ENCODE measurements at places on chromosomes 3 and 15.
A peak's percentile ranks its signal among the peaks of the same experiment; 100 is the strongest.

- DNase-seq = no peak
Measured at GRCh38 chr3:124256156-124256555, 264.2 kb upstream of the ROPN1 start.

- no peak for DNase-seq
Measured at GRCh38 chr3:183148056-183148455, 14.5 kb downstream of the LAMP3 start.

GRCh38 chr3:32797776-32798175 is 20.0 kb upstream of the TRIM71 start:
- no peak for DNase-seq

DNA sequence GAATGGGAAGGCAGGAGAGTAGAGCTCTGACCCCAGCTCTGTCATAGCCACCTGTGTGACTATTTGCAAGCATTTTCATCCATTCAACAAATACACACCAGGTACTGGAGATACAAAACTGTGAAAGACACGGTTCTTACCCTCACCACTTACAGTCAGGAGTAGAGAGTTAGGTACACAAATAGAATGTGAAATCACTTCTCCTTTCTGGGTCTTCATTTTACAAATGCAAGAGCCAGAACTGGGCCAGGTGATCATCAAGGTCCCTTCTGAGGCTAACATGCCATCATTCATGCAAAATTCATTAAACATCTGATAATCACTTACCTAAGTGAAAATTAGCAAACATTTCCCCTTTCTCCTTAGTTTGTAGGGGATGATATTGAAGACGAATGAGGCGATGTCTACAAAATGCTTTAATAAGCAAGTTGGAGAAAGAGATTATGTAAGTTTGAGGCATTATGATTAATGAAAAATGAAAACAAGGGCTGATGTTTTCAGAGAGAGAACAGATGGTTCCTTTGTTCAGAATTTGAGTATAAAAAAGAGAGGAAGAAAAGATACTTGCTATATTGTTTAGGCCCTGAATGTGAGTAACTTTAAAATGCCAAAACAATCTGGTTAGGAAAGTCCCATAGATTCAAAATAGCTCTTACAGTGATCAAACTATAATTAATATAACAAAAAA is 88.6 kb downstream of the LPP start:
- DNase-seq = peak; percentile 19

DNA sequence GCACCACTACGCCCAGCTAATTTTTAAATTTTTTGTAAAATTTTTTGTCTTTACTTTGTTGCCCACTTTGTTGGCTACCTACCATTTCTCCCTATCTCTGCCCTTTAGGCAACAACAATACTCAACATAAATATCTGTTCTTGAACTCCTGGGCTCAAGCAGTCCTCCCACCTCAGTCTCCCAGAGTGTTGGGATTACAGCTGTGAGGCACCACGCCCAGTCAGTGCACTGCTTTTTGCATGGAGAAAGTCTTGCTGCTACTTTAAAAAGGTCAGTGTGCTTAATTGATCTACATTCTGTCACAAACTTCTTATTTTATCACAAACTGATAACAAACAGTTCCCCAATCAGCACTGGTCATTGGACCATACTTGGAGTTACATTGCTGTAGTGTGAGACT is 8.0 kb downstream of the USP8 start:
- DNase-seq = no peak

DNA sequence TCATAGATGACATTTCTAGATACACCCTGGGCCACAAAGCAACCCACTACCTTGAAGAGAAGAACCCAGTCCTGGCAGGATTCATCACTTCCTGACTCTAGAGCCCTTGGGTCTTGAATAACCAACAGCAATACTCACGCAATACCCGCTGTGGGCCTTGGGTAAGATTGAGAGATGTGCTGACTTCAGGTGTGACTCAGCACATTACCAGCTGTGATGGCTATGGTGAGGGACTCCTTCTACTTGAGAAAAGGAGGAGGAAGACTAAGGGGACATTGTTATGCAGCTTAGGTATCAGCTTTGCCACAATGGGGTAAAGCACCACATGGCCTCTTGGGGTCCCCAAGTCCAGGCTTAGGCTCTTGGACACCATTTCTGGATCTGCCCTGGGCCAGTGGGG is 14.9 kb downstream of the C3orf33 start:
- peak; percentile 27 for DNase-seq

- DNase-seq = no peak
Measured at GRCh38 chr15:74182131-74182530, 8.6 kb downstream of the ISLR start.

- DNase-seq = no peak
Measured at GRCh38 chr3:139201446-139202225, 142.2 kb upstream of the MRPS22 start.

DNA sequence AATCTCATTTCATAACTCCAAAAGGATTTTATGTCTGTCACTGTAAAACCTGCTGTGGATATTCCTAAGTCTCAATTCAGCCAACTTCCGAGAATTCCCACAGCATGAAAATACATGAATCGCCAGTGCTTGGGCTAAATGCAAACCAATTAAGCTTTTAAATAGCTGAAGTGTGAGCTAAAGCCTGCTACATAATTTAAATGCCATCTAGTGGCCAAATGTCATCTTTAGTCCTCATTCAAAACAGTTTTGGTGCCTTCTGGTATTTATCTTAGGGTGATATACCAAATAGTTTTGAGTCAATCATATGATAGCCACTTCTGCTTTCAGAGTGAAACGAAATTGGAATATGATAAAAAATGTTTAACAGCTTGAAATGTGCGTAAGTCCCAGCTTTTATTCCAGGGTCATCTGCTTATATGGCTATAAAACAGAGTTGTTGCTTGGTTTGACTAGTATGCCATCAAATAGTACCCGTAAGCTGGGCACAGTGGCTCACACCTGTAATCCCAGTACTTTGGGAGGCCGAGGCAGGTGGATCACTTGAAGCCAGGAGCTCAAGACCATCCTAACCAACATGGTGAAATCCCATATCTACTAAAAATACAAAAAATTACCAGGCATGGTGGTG is 41.8 kb upstream of the CCNL1 start:
- peak; percentile 45 for DNase-seq

DNA sequence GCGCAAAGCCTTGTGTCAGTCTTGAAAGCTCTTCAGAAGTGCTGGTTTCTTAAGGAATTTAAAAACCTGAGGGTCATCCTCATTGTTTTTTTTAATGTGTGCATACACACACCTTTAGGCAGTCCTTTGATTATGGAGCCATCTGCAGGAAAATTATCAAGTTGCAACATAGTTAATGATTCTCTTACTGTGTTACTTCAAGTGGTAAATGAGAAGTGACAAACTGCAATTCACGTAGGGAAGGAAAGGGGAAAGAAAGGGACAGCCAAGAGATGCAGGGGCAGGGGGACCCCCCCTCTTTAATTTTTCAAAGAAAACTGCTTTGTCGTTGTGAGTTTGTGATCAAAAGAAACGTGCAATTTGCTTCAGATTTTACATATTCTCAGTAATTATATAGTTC is 162.4 kb upstream of the CGNL1 start:
- DNase-seq = peak; percentile 49

GRCh38 chr3:148992027-148992634 is 791 bp downstream of the GYG1 start:
- peak; percentile 49 for DNase-seq

GRCh38 chr3:51340013-51340829 is 44.9 kb upstream of the MANF start:
- DNase-seq = no peak

DNA sequence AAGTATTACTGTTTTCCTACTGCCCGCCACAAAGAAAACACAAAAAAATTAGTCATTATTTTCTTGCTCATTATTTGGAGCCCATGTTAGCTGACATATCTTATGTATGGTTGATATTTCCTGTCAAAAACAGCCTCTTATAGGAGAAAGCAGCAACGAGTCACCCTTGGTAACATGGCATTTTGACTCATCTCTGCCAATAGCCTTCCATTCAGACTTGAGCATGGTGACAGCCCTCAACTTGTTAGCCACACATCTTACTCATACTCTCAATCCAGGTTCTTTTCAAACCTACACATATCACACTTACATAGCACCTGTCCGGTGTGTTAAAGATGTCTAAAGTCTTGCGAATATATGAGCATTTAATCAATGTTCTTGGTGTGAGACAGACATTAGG is 109.4 kb upstream of the SAMMSON start:
- peak; percentile 31 for DNase-seq

DNA sequence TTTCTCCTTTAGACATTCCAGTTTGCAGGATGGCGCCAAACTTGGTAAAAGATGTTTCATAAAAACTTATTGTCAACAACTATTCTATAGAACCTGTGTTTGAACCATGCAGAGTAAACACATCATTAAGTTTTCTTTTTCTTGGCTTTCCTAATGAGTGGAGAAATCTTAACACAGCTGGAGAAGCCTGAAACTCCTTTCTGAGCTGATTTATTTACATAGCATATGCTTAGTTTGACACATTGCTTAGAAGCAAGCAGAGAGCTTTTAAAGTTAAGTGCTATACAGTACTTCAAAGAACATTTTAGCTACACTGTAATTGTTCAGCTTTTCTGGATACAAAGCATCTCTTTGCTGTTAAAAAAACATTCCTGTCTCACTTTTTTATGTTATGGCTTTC is 61.0 kb upstream of the PAQR5 start:
- no peak for DNase-seq

- no peak for DNase-seq
Measured at GRCh38 chr3:24120434-24120833, 175.3 kb downstream of the NR1D2 start.

DNA sequence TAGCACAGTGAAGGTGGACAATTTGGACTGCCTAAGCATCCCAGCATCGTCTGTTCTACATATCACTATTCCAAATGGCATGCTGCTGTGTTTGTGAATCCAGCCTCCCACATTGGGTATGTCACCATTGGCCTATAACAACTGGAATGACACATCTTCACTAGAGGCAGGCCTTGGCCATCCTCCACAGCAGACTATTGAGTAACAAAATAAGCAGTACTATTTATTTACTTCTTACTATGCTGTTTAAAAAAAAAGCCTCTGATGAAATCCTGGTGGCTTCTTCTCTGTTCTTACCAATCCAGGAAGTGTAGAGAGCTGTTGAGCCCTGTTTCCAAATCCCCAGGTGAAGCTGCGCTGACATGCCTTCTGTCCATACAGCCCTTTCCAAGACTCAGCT is 30.6 kb upstream of the CERS3 start:
- peak; percentile 62 for DNase-seq

DNA sequence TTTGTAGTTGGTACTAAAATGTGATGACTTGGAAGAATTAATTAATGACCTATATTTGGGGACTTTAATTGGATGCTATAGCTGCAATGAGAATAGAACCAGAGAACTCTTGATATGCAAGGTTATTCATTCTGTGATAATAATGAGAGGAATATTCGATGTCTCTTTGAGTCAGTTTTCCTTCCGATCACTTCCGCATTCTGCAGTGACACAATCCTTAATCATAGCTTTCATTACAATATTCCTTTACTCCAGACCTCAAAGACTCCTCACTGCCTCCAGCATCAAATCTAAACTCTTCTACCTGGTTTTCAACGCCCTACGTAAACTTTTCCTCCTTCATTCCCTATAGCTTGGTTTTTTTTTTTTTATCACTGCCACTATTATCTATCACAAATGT is 21.6 kb downstream of the B3GNT5 start:
- DNase-seq = peak; percentile 44

DNA sequence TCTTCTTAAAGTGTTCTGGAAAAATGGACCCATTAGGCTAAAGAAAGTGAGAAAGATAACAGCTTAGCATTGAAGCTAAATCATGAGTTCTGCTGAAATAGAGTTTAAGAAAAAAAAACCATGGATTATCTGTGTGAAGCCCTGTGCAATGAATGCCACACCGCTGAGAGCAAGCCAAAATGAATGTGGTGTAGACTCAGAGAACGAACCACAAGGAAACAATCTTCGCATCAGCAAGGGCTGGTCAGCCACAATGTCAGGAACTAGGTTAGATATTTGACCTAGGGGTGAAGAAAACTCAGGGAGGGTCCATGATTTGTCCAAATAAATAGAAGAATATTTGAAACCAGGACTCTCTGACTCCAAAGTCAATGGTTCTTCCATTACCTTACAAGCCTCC is 91.4 kb upstream of the MEX3B start:
- DNase-seq = no peak

DNA sequence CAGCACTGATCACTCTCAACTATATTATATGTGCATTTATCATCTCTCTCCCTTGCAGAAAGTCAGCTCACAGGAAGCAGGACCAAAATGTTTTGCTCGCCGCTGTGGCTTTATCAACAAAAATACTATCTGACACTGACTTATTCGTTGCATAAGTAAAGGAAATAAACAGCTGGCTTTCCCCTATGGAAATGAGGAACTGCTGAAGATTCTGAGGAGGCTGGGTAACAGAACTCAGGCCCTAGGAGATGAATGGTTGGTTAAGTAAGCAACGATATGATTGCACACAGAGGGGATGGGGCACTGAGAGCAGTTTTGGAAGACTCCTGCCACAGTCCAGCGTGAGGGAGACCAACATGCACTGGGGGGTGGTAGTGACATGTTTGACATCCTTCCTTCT is 181.1 kb downstream of the STT3B start:
- peak; percentile 62 for DNase-seq

DNA sequence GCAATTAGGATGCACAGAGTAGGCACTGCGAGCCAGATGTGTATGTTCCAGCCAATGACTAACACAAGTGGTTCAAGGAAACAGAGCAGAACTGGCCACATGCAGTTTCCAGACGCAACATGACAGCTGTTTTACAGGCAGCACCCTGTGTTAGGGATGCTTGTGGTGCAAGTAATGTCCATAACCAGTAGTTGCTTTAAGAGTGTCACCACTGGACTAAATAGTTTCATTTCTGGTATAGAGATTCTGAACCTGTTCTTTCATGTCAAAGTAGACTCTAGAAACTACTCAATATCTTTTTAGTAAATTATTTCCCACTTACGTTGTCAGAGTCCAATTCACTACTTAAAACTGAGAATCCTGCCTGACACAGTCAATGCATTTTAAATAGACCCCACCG is 14.5 kb upstream of the LPP start:
- DNase-seq = no peak

GRCh38 chr3:53457068-53457467 is 37.3 kb upstream of the CACNA1D start:
- DNase-seq = no peak

DNA sequence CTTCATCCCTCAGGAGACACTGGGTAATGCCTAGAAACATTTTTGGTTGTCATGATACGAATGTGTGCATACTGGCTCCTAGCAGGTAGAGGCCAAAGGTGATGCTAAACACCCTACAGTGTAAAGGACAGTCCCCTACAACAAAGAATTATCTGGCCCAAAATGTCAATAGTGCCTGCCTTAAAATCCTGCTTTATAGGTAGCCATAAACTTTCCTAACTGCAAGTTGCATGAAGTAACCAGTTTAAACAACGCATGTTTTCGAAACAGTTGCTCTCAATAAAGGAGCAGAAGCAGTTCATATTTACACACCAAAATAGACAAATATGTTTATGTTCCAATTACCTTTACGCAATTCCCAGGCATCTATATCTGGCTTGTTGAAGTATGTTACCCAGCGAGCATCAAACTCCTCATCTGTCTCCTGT is 9.1 kb downstream of the COX5A start:
- no peak for DNase-seq

GRCh38 chr3:156764751-156765150 is 61.4 kb upstream of the LEKR1 start:
- DNase-seq = peak; percentile 27
